ENCODE measurements at places on chromosomes 1 and 21.

DNA sequence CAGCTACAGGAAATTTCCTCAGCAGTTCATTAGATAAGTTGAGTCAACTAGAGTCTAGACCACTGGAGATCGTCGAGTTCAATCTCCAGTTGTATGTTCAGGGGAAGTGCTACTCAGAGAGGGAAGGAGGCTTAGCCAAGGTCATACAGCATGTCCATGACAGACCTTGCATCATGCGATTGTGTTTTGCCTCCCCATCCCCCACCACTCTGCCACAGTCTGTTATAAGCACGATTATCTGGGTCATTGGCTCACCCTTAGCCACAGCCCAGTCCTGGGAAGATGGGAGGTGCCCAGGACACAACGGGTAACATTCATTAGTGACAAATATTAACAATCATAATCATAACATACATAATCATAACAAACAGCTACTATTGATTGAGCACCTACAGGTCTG is 18.9 kb upstream of the GRIK3 start:
- no peak for DNase-seq

- DNase-seq, result no peak
Observed at GRCh38 chr1:3640121-3640837, 9.6 kb downstream of the WRAP73 start.

DNA sequence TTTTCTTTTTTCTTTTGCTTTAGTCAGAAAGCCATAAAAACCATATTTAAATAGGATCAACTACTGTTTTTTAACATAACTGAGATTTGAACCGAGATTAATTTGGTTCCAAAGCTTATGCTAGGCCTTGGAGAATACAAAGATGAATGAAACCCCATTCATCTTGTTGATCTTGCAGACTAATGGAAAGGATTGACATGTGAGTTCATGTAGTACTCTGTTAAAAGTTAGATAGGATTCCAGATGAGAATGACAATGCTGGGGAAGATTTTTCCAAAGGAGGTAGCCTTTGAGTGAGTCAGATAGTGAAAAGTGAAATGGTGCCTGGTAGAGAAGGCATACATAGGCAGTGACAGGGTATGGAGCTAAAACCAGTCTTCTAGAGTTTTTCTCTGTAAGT is 22.7 kb downstream of the RBM15 start:
- no peak for DNase-seq

- no peak for DNase-seq
Observed at GRCh38 chr1:3463408-3463863, 9.0 kb downstream of the ARHGEF16 start.

DNA sequence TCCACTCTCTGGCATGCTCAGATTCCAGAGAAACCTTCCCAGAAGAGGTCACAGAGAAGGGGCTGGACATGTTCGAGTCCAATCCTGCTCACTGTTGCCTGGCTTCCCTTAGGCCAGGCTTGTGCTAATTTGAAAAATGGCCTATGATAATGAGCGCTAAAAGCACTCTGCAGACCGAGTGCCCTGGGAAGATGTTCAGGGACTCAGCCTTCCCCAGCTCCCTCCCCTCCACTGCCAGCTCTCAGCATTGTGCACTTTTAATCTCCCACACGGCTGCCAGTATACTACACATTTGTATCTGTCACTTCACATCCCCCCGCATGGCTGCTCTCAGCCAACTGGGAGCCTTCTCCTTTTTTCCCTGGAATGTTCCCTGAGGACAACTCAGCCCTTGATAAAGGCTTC is 24.1 kb downstream of the FAM163A start:
- DNase-seq, result no peak

DNA sequence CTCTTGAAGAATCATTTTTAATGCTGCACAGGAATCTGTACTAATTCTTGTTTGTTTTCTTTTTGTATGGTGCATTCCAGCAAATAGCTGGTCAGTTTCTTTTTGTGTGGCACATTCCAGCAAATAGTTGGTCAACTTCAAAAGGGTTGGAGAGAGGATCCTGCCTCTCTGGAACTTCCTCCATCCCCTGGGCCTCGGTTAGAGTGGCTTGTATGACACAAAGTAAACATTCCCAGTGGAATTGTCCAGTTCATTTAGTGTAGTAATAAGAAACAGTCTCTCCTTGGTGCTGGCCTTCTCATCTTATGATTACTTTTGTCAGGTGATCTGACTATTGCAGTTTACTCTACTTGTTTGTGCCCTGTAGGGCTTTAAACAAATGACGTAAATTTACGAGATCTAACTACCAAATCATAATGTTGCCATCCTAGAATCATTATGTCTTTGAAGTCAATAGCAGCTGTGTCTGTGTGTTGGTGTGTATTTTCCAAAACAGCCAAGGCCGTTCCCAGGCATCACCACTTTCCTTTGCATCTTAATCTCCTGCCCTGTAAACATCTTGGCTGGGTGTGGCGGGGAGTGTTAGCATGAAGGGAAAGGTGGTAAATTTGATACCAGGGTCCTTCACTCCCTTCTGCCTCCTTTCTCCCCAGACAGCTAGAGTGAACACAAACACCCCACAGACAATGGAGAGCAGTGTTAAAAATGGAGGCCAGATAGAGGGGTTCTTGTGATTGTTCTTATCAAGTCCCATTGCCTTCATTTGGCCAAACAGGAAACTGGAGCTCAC is 77.9 kb downstream of the CDC7 start:
- DNase-seq, result no peak

GRCh38 chr1:53367503-53368313 is 39.8 kb upstream of the LRP8 start:
- no peak for DNase-seq

DNA sequence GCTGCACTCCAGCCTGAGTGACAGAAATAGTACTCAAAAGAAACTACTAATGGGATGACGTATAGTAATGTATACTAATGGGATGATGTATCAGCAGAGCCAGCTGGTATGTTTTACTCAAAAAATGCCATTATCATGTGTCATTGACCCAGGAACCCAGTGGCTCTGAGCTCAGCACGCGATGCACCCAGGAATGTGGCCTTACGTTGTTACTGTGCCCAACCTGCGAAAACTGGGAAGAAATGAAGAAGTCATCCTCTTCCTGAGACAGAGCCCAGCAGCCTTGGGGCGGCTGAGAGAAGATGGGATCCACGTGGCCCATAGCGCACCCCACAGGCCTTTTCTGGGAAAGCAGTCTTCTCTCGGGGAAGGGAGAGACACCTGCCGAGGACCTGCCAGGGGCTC is 8.8 kb downstream of the UBE2J2 start:
- DNase-seq, result no peak

GRCh38 chr21:38219049-38219628 is 37.7 kb upstream of the KCNJ15 start:
- no peak for DNase-seq

GRCh38 chr1:198360208-198360729 is 180.2 kb downstream of the ATP6V1G3 start:
- no peak for DNase-seq

GRCh38 chr1:246210756-246211155 is 296.3 kb downstream of the SMYD3 start:
- no peak for DNase-seq

- DNase-seq, result no peak
Observed at GRCh38 chr1:117262976-117263375, 52.2 kb upstream of the VTCN1 start.

DNA sequence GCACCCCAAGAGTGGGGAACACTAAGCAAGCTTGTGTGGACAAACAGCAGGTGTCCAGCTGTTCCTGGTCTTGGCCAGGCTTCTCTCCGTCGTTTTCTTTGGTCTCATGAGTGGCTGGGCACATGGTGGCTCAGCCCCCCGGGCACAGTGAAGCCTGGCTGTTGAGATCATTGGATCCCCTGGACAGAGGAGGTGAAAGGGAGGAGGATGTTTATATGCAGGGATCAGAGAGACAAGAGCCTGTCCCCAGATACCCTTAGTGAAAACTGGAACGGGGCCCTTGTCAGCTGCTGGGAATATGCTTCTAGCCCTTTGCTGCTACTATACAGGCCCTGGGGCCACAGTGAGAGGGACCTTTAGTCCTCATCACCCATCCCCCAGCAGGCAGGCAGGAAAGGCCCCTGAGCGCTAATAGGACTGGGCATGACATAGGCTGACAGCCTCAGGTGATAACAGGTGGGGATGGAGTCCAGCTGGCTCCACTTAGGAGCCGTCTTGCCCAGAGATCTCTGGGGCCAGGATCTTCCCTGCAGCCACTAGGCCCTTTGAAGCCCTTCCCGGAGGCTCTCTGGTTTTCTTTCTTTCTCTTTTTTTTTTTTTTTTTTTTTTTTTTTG is 16.4 kb downstream of the EPHA8 start:
- no peak for DNase-seq

DNA sequence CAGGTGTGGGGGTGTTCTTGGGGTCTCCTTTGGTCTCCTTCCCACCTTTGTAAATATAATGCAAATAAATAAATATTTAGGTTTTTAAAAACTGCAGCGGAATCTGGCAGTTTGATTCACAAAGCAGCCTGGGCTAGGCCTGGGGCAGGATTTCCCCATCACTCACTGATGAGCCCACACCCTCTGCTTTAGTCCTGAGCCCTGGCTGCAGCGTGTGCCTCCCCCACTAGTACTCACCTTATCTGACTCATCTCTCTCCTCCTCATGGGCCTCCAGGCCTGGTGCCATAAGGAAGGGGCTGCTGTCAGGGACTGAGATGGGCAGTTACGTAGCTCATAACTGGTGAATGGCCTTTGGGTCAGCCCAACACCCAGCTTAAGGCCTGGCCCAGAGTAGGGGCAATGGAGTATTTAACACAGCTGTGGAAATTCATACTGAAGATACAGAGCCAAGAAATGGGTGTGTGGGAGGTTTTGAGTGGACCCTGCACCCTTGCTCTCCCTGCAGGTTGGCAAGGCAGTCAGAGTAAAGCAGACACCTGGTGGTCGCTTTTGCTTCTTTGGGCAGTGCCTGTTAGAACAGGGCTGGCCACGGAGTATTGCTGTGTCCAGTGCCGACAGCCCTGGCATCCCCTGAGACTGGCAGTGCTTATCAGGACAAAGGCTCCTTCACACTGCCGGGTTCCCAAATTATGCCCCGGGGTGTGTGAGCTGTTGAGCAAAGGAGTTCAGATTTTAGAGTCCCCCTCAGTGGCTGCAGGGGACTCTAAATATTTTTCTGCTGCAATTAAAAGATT is 39.7 kb downstream of the AZIN2 start:
- DNase-seq, result no peak

GRCh38 chr1:229238674-229239415 is 32.1 kb upstream of the RAB4A start:
- DNase-seq, result no peak
